Fibroblast of skin of scalp (primary cell): ENCODE measurements at places on chromosomes 7 and 10.

- DNase-seq, result no peak
Observed at GRCh38 chr7:154177584-154177983, 125.4 kb downstream of the DPP6 start.

DNA sequence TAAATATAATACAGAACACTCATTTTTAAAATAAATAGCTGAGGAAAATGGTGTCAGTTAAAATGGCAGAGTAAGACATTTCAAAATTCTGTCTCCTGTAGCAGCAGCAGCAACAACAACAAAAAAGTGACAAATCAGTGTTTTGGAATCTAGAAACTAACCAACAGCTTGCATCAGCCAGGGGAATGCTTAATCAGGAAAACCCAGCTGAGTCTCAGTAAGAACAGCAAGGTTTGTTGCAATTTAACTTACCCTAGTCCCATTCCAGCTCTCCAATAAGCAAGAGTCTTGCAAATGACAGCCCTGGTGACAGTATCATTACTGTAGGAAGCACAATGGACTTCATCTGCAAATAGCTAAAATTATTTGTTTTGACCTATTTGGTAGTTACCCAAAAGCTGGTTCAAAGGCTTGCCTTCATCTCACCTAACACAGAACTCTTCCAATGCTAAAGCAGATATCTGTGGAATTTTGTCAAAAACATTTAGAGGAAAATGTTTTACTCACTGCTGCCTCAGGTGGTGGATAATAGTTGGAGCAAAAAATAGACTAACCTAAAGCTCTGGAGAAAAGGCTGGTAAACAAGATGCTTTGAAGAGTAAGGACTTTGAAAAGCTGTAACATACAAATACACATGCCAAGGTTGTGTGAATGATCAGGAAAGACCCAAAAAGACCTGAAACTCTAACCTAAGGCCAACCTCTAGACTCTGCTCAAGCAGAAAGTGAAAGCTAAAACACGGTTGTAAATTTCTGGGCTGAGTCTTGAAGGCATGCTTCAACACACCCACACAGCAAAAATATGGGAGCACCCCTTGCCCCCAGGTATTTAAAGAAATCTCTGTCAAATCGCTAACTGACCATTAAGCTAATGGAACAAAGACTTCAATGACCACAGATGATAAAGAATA, 9.9 kb upstream of the ARHGAP22 start:
- peak; percentile 79 for DNase-seq

- no peak for DNase-seq
Observed at GRCh38 chr7:36606976-36607720, 117.1 kb downstream of the AOAH start.

DNA sequence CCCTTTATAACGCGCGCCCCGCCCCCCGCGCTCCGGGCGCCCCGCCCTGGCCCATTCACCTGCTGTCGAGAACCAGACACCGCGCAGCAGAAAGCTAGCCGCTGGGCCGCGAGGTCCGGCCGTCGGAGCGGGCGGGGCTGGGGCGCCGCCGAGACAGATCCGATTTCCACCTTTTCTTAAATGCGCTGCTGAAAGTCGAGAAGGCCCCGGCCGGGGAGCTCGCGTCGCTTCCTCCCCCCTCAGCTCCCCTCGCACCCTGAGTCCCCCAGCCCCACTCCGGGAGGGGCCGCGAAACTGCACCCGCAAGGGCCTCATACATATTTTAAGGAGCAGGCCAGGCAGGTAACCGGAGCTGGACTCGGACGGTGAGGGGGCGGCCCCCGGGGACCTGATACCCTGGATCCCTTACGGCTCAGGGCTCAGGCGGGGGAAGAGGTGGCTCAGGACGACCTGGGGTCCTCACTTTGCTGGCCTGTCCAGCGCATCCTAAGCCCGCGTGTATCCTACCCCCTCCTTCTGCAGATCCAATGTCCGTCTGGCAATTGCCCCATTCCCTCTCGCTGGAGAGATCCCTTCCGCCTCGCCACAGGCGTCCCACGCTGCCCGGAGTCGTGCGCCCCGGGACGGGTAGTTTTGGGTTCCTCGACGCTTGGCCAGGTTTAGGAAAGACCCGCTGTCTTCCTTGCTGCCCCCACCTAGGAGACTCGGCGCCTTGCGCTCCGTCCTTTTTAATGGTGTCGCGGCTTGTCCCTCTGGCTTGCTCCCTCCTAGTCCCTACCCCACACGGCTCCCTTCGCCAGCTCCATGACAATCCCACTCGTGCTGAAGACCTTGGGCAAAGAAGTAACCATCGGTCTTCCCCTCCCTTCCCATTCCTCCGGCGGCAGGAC, 170.6 kb downstream of the UBE2H start:
- DNase-seq, result no peak

- DNase-seq, result no peak
Observed at GRCh38 chr7:130622866-130623265, 45.7 kb downstream of the COPG2 start.

DNA sequence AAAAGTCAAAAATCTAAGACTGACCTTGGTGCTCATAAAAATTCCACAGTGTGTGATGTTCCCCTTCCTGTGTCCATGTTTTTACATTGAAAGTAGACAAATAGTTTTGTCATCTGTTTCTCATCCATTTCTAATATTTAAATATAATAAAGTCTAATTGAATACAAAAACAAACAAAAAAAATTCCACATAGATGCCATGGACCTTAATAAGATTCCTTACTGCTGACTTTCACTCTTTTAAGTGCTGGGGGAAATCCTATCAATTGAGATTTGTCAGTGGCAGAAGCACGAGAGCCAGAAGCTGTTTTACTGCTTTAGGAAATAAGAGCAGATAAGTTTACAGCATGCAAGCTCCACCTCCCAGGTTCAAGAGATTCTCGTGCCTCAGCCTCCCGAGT, 310.0 kb downstream of the ABCA13 start:
- peak; percentile 3 for DNase-seq

- no peak for DNase-seq
Observed at GRCh38 chr10:86655596-86655995, 1.2 kb downstream of the OPN4 start.

DNA sequence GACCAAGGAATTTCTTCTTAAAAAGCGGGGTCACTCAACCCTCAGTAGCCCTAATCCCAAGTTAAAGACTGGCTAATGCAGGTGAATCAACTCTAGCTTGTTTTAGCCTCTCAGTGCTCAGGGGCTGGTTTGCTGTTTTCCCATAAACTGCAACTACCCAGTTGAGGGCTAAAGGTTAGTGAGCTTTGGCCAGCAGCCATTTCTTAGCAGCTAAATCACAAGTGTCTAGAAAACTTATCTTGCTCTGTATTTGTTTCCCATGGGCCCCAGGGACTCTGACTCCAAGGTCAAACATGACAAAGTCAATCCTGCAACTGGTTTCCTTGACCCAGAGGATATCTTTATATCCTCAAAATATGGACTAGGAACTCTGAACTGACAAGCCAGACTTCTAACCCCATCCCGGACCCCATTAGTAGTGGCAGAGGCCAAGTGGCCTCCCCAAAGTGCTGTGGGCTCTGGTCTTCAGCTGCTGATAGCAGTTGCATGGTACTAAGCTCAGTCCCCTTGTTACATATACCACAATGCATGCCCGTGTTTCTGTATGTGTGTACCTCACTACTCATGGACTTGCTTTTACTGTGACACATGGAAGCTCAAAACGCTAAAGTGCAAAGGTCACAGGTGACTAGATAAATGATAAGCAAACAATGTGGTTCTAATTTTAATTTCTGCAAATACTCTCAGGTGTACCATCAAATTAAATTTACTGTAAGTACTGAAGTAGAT, 793.0 kb upstream of the IGFBP3 start:
- no peak for DNase-seq

DNA sequence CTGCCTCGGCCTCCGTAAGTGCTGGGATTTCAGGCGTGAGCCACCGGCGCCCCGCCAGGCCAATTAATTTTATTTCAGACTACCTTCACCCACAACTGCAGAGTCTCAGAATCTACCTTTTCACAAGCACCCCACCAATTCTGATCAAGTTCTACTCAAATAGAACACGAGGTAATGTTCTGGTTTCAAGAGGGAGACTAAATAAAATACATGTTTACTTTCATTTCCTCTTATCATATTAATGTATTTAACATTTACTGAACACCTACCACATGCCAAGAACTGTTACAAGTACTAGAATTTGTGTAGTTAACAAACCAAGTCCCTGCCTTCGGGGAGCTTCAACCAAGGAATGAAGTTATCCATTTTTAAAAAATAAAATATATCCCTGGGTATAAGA, 25.5 kb upstream of the RGS10 start:
- no peak for DNase-seq

DNA sequence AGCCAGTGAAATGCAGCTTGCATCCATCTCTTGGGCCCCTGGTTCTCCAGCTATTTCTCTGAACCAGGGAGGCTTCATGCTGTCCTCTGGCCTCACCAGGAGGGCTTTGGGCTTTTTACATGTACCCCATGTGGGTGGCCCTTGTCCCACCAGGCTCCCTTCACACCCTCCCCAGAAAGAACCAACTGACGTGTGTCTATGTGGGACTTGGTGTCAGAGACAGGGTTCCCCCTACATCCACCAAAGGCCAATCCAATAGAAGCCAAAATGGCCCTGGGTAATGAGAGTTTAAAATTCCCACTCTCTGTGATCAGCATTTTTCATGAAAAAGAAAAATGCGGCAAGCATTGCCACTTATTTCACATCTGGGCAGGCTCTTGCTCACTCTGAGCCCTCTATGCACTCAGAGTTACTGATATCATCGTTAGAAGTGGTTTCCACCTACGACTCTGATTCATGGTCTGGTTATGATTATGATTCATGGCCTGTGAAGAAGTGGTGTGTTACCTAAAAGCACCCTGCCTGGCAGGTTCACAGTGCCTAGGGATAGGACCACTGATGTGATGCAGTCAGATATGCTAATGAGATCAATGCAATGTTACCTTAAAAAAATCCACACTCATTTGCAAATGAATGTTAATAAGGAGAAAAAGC, 133.5 kb downstream of the BUB3 start:
- DNase-seq, result no peak

- DNase-seq, result no peak
Observed at GRCh38 chr7:101651112-101651511, 22.0 kb upstream of the MYL10 start.

DNA sequence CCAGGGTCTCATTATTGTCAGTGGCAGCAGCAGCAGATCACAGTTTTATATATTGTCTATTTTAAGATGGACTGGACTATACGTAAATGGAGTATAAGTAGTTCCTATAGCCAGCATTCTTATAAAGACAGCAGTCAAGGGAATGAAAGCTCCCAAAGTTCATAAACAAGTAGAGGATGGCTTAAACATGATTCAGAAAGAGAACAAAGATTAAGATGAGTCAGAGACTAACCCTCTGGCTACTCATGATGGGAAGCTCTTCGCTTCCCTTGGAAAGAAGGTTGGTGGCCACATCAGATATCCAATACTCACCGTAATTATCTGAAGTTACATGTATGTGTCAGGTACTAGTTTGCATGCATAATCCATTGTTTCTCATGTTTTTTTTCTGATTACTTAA, 277.0 kb downstream of the INHBA start:
- peak; percentile 84 for DNase-seq

DNA sequence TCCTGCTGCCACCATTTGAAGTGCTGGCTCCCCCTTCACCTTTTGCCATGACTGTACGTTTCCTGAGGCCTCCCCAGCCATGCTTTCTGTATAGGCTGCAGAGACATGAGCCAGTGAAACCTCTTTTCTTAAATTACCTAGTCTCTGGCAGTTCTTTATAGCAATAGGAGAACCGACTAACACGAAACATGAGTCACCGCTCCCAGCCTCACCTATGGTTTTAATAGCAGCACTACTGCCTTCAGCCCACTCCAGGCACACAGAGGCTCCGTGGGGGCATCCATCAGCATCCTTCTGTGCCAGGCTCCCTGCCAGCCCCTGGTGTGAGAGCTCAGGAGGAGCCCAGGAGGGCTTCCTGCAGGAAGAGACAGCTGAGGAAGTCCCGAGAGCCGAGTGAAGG, 5.5 kb upstream of the ZNF316 start:
- DNase-seq, result no peak

DNA sequence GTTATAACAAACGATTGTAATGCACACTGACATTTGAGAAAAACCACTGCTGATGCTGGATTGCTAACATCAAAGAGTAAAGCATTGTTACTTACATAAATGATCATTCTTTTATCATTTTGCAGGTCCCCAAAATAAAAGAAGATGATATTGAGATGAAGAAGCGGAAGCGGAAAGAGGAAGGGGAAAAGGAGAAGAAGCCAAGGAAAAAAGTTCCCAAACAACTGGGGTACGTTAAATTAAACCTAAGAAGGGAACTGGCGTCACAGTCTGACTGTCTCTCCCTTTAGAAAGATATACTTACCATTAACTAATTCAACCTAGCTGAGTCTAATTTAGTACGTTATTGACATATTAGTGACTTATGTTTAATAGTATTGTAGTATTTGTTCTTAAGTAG, 28.1 kb downstream of the UBN2 start:
- no peak for DNase-seq

- no peak for DNase-seq
Observed at GRCh38 chr10:119357412-119358151, 150.2 kb downstream of the GRK5 start.

DNA sequence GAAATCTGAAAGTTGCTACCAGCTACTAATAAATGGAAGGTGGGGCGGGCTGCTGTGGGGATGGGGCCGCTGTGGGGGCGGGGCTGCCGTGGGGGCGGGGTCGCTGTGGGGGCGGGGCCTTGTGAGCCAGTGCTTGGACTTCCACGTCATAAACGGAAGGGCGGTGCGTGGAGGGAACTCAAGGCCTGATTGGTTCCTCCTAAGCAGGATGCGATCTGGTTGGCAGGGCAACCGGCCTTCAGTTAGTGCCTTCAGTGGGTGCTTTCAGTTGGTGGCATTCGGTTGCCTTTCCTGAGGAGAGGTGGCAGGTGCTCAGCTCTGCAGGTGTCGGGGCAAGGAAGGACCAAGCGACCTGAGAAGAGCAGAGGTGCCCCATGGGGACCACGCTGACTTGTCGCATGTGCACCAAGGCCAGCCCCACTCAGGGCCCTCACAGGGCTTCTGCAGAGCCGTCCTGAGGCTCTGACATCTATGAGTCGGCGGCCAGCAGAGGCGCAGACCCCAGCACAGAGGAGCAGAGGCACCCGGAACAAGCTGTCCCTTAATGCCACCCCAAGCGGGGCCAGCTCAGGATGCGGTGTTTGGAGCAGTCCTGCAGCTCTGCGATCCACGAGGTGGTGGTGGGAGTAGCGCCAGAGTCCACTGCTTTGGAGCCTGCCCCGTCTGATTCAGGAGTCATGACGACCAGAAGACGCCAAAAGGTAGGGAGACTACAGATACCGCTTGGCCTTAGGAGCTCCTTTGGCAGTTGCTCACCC, 54.4 kb upstream of the PDSS1 start:
- no peak for DNase-seq

GRCh38 chr7:95398155-95398940, 2.2 kb upstream of the PON3 start:
- no peak for DNase-seq

- DNase-seq, result no peak
Observed at GRCh38 chr7:27700501-27700900, 37.8 kb upstream of the HIBADH start.

- no peak for DNase-seq
Observed at GRCh38 chr10:114694752-114695151, 36.7 kb upstream of the ABLIM1 start.

DNA sequence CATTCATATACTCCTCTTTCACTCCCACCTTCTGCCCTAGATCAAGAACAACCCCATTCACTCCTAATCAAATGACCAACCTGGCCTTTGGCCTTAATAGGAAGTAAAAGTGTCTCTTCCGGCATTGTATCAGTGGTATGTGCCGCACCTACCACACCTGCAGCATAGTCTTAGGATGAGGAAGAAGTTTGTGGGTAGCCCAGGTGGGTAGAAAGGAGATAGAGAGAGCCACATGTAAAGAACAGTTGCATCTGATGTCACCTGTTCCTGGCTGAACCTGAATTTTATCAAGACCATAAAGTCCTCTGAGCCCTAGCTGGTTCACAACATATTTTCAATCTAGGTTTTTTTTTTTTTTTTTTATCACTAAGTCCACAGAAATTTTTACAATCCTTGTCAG, 55.5 kb upstream of the PTPN12 start:
- DNase-seq, result no peak
